Fibroblast of the aortic adventitia (primary cell): ENCODE measurements at places on chromosomes 11 and 22. TPM values are rescaled to one million over a fixed set of nuclear protein-coding genes. Genes with fewer than 3 reads are reported as not detected.

VWCE gene
- 7.4 and 13.9 TPM in 2 replicates for total RNA-seq

GANAB gene
- 203 and 208 TPM in 2 replicates for total RNA-seq

CDC42EP1 gene
- total RNA-seq, result 18.9 and 30.3 TPM in 2 replicates

OR52A1 gene
- not detected in 2 replicates for total RNA-seq

DNA sequence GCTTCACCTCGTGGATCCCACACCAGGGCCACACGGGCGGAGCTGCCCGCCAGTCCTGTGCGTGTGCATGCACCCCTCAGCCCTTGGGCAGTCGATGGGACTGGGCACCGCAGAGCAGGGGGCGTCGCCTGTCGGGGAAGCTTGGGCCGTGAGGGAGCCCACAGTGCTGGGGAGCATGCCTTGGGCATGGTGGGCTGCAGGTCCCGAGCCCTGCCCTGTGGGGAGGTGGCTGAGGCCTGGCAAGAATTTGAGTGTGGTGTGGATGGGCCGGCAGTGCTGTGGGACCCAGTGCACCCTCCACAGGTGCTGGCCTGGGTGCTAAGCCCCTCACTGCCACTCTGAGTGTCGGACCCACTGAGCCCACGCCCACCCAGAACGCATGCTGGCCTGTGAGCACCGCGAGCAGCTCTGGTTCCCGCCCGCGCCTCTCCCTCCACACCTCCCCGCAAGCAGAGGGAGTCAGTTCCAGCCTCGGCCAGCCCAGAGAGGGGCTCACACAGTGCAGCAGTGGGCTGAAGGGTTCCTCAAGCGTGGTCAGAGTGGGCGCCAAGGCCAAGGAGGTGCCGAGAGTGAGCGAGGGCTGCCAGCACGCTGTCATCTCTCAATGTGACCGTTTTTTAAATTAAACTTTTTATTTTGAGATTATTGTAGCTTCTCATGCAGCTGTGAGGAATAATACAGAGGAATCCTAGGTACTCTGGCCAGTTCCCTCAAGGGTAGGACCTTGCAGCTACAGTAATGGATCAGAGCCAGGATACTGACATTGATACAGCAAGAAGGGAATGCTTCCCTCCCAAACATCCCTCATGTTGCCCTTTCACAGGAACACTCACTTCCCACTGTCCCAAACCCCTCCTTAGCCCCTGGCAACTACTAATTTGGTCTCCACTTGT lies 127.7 kb downstream of the CRYBB2 start:
- peak; percentile 29 for DNase-seq

DNA sequence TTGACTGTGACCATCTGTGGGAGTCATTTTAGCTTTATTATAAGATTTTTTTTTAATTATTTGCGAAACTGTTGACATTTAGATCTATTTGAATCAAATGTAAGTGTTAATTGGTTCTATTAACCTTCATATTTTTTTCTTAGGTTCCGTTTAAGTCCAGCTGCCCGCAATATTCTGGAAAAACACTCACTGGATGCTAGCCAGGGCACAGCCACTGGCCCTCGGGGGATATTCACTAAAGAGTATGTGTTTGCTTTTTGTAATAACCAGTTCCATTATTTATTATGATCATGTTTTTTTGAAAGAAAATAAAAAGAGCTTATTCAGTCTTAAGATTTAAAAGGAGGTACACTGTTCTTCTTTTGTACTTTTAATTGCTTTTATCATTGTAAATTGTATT lies 43.9 kb downstream of the PDHX start:
- no peak for DNase-seq

LMNTD2 gene
- total RNA-seq, result 0.36 TPM in 1 of 2 replicates, not detected in the other

DNA sequence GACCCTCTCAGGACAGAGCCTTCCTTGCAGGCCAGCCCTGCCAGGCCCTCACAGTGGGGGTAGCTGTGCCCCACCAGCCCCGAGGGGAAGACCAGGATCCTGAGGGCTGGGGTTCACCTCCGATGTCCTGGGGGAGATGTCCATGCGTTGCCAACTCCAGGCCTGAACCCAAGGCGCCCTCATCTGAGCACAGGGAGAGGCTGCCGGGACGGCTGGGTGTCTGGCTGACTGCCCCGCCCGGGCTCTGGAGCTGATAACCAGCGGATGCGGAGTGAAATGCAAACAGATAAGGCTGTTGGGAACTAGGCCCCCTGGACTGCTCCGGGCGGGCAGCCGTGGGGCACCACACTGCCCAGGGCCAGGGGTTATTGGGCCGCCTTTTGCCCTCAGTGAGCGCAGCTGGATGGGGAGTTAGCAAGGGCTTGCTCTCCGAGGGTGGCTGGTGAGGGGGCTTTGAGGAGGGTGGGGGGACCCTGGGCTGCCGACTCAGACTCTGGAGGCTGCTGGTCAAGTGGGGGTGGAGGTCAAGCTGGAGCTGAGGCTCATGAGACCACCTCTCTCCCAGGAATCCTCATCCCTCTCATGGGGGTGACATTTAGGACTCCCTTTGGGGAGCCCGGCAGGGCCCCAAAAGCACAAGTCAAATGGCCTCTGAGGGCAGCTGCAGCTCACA lies 5.6 kb upstream of the MUC6 start:
- peak; percentile 37 for DNase-seq

DNA sequence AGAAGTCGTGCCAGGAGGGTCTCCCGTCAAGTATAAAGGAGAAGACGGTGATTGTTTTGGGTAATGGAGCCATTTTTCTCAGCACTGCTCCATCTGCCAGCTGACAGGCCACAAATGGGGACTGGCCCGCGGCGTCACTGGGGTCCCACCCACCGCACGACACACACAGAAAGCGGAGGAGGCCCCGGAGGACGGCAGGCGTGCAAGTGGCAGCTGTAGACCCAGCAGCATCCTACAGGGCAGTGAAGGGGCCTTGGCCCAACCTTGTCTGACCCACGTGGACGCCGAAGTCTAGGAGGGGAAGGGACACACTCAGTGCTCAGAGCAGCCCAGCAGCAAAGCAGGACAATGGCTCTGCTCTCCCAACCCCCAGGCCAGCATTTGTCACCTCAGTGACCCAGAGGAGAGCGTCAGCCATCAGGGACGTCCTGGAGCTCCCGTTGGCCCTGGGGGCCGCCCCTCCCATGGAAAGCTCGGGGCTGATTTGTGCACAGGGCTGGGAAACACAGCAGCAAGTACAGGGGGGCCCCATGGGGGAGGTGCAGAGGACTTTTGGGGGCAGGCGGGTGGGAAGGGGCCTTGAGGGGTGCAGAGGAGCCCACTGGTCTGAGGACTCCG lies 644.4 kb downstream of the BRD1 start:
- DNase-seq, result no peak

DNA sequence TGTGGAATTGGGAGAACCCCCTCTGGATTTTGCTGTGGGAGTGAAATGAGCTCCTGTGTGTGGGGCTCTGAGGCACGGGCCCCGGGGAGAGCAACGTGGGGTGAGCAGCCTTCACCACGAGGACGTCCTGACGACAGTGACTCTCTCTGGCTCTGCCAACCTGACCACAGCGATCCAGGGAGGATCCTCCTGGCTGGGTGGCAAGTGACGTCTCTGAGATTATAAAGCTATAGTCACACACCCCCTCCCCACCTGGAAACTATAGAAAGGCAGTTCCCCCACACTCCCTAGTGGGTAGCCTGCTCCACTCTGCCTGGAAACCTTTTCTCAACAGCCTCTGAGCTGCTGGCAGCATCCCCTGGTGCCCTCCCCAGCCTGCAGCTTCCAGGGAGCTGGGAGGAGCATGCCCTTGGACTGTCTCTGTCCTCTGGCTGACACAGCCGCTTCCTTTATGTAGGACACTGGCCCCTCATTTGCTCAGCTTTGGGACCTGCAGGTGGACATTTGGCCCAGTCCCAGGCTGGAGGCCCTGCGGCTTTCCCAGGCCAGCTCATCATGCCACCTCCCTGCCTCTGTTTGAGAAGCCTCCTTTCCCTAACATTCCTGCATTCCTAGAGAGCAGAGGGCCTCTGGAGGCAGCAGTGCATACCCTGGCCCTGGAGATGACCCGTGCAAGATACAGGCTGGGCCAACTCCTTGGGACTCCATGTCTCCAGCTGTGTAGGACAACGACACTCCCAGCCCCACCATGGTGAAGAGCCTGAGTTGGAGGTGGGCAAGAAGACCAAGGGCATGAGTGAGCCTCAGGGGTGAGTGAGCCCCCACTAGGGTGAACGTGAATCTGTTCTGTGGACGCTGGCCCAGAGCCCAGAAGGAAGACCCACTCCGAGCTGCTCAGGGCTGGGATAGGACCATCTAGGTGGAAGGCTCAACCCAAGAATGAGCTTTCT lies 314.0 kb downstream of the NTM start:
- DNase-seq, result no peak

GRCh38 chr11:93686812-93687211 lies 25.3 kb downstream of the CEP295 start:
- peak; percentile 66 for DNase-seq

POU2F3 gene
- total RNA-seq, result 0.36 and 0.90 TPM in 2 replicates

CHADL gene
- 0.99 and 1.6 TPM in 2 replicates for total RNA-seq

GRCh38 chr22:31286360-31287255 lies 5.7 kb downstream of the PIK3IP1 start:
- no peak for DNase-seq

DNA sequence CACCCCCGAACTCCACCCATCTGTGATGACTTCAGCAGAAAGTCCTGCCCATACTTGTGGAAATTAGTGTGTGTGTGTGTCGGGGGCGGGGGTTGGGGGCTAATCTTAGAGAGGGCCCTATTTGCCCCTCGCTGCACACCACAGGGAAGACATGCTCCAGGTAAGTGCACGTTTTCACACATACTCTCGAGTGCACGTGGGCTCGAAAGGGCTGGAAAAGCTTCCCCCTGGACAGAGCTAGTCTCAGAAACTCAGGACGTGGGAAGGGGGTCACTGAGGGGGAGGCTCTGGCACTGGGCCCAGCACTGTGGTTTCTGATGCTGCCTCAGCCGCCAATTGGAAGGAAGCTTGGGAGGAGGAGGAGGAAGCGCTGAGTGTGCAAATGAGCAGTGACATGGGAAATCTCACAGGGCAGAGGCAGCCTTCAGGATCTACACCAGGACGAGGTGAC lies 40.7 kb upstream of the CD82 start:
- DNase-seq, result no peak

MISFA gene
- total RNA-seq, result 0.45 and 2.8 TPM in 2 replicates

- DNase-seq, result no peak
Observed at GRCh38 chr11:43930868-43931716, 11.3 kb upstream of the C11orf96 start.

DNA sequence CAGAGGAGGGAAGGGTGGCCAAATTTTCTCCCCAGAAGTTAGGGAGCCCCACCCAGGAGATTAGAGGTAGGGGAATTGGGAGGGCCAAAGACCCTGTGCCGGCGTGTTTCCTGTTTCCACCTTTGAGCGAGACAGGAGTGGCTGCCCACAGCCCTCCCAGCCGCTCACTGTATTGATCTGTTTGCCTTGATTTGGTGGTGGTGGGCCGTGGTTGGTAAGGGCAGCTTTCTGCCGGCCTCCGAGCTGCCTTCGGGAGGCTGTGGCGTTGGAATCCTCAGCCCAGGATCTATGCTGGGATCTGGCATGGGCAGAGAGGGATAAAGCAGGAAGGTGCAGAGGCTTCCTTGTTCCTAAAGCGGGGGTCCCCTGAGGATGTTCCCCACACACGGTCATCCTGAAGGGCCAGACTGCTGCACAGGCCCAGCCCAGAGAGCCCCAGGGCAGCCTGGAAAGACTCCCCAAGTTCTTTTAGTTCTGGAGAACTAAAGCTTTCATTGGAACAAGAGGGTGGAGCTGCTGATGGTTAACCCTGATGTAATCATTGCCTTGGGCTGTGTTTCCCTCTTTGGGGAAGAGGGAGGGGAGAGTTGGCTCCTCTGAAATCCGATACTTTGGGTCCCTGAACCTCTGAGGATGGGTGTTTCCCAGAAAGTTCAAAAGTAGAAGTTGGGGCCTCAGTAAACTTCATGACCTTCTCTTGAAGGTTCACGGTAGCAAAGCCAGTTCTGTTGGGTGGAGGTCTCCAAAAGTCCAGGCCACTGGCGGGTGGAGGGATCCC lies 7.2 kb downstream of the FAM83F start:
- peak; percentile 3 for DNase-seq

GRCh38 chr22:37177221-37177620 lies 10.8 kb downstream of the C1QTNF6 start:
- DNase-seq, result no peak
